ENCODE measurements at places on chromosomes 2 and 18.

DNA sequence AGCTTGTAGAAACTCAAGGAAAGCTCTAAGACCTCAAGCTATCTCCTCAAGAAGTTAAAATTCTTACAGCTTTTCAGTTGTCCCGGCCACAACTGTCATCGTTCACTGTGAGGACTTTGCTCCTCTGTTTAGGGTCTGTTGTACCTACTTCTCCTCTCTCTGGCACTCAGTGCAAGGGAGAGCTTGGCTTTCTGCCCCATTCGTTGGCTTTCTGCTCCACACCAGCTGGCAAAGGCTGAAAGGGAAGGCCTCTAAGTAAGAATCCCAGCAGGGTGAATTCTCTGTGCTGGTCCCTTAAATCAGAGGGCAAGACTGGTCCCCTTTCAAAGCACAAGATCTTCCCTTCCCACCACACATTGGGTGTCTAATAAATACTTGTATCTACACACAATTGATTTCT is 17.3 kb downstream of the ZBTB7C start:
- DNase-seq: no peak

DNA sequence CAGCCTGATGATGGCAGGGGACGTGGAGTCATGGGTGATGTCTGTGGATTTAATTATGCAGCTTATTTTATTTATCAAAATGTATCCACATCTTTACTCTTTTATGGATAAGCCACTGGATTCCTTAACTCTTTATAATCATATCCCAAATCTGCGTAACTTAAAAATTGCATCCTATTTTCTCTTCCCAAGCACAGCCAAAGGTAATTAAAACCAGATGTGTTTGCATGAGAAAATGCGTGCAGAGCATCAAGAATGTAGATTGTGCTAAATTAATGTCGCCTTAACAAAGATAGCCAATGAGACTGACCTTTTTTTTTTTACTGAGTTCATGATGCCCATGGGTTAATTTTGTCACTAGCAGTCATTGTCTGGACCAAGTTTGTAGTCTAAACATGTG is 10.0 kb downstream of the SH3RF3 start:
- DNase-seq: no peak

DNA sequence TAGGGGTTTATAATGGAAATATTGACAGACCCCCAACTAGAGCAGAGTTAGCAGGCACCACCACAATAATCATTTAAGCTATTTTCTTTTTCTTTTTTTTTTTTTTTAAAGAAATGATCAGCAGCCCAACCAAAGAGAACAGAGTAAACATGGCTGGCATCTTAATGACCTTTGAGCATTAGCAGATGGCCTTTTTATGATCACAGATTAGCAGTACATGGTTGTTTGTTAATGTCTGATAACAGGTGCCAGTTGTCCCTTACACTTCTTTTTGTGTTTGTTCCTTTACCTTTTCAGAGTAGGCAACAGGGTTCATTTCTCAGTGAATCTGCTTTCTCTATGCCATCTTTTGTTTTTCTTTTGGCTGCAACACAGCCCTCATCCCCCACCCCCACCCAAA is 747.0 kb downstream of the BCL11A start:
- DNase-seq: no peak

GRCh38 chr2:95734976-95735890 is 143.4 kb downstream of the TRIM43 start:
- DNase-seq: no peak

DNA sequence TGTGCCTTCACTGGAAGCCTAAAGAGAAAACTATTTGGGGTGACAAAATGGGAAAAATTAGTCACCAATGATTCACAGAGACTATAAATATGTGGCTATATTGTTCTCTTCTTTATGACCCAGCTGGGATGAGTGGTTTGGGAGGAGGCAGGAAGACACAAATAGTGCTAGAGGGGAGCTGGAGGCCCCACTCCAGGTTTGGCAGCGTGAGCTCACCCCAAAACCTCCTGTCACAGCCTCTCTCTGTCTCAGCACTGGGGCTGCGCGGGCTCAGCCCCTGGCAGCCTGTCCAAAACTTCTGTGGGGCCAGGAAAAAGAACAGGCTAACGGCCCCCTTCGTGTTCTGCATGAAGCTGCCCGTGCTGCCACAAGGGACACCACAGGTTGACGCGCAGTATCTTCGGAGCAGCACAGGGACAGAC is 73.2 kb upstream of the LCLAT1 start:
- no peak for DNase-seq

- DNase-seq: no peak
Observed at GRCh38 chr2:1024981-1025380, 74.3 kb downstream of the SNTG2 start.

- DNase-seq: no peak
Observed at GRCh38 chr2:239531456-239532241, 130.8 kb upstream of the HDAC4 start.

- DNase-seq: no peak
Observed at GRCh38 chr2:73746015-73746876, 9.1 kb upstream of the TPRKB start.

GRCh38 chr2:29010946-29011345 is 29.8 kb downstream of the TOGARAM2 start:
- DNase-seq: no peak

- DNase-seq: no peak
Observed at GRCh38 chr2:21251216-21251980, 127.6 kb downstream of the TDRD15 start.

- DNase-seq: no peak
Observed at GRCh38 chr2:40760071-40760666, 308.3 kb upstream of the SLC8A1 start.

GRCh38 chr2:68377137-68377780 is 12.2 kb downstream of the PLEK start:
- DNase-seq: no peak

DNA sequence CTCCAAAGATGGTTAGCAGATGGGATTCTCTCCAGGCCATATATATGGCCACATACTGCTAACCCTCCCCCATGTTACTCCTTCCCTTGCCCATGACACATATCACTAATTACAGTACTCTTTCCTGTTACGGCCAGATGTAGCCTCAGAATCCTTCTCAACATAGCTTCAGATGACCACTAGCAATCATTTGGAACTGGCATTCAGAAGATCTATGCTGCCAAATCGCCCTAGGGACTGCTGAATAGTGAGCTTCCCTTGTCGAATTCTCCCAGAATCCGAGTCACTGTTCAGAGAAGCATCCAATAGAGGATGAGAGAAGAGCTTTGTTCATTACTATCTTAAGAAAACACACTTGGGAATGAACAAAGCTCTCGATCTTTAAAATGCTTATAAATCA is 121.2 kb upstream of the TANK start:
- no peak for DNase-seq

DNA sequence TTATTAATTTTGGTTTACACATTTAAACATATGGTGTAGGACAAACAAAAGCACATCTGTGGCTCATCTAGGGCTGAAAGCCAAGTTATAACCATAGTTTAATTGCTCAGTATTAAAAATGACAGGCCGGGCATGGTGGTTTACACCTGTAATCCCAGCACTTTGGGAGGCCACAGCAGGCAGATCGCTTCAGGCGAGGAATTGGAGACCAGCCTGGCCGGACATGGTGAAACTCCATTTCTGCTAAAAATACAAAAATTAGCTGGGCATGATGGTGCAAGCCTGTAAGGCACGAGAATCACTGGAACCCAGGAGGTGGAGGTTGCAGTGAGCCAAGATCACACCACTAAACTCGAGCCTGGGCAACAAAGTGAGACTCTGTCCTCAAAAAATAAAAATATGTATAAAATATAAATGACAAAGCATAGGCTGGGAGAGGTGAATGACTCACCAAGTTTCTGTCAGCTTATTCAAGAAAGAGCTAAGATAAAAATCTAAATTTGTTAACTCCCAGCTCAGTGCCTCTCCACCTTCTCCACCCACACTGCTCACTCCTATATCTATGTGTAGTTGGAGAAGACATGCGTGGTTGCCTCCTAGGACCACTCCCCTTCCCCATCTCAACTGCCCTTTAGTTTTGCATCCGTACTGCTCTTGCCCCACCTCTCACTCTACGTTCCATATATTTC is 79.2 kb upstream of the PID1 start:
- DNase-seq: no peak

GRCh38 chr18:45666520-45666919 is 51.2 kb downstream of the SLC14A2 start:
- no peak for DNase-seq

DNA sequence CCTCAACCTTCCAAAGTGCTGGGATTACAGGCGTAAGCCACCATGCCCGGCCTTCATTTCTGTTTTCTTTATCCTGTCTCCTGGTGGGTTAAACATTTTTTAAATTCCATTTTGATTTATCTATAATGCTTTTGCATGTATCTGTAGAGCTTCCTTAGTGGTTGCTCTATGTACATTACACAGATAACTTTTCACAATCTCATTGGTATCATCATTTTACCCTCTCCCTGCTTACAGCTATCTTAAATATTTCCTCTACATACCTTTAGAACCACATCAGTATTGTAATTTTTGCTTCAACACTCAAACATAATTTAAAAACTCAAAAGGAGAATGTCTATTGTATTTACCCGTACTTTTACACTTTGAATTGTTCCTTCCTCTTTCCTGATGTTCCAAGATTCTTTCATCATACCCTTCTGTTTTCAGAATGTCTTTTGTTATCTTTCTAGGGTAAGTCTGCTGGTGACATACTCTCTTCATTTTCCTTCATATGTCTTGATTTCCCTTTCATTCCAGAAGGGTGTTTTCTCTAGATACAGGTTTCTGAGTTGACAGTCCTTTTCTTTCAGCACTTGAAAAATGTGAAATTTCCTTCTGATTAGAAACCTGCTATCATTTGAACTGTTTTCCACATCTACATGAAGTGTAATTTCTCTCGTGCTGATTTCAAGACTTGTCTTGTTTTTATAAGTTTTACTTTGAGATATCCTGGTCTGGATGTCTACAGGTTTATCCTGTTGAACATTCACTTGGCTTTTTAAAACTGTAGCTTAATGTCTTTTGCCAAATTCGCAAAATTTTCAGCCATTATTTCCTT is 21.9 kb downstream of the PPP3R1 start:
- no peak for DNase-seq

- DNase-seq: no peak
Observed at GRCh38 chr2:168216351-168217005, 30.9 kb downstream of the STK39 start.

DNA sequence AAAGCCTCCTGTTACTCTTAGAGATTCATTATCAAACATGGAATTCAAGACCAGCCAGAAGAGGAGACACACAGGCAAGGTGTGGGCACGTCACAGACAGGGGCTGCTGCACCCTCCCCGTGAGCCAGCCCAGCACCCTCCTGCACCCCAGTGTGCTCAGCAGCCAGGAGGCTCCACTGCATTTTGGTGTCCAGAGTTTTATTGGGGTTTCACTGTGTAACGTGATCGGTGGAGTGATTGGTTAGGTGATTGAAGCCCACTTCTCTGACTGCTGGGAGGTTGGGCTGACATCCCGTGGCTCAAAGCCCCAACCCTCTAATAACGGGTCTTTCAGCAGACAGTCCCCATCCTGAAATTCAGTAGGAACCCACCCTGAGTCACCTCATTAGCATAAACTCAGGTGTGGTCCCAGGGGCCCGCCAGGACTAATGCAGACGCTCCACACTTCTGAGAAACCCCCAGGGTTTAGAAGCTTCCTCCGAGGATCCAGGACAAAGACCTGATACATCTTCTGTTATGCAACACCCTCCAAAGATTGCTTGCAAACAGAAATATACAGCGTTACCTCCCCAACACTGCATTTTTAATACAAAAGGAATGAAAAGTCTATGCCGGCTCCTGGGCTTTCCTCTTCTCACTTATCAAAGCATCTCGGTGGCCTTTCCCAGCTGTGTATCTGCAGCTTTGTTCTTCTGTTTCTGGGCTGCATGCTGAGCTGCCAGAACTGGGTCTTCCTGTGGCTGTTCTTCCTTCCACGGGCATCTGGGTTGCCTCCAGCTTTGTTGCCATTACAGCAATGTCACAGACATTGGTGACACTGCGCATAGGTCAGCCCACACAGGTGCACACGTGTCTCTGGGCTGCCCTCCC is 43.7 kb upstream of the SNED1 start:
- peak; percentile 57 for DNase-seq

- DNase-seq: no peak
Observed at GRCh38 chr2:62410926-62411456, 95.0 kb downstream of the TMEM17 start.

DNA sequence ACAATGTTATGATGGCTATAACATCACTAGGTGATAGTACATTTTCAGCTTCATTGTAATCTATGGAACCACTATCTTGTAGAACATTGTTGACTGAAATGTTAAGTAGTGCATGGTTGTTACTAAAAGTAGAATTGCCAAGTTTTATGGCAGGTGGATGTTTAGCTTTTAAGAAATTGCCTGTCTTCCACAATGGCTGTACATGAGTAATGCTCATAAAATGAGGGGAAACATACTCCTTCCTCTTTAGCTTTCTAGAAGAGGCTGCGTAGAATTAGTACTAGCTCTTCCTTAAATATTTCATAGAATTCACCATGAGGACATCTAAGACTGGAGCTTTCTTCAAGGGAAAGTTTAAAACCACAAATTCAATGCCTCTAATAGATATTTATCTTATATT is 161.0 kb downstream of the TPGS2 start:
- DNase-seq: no peak

DNA sequence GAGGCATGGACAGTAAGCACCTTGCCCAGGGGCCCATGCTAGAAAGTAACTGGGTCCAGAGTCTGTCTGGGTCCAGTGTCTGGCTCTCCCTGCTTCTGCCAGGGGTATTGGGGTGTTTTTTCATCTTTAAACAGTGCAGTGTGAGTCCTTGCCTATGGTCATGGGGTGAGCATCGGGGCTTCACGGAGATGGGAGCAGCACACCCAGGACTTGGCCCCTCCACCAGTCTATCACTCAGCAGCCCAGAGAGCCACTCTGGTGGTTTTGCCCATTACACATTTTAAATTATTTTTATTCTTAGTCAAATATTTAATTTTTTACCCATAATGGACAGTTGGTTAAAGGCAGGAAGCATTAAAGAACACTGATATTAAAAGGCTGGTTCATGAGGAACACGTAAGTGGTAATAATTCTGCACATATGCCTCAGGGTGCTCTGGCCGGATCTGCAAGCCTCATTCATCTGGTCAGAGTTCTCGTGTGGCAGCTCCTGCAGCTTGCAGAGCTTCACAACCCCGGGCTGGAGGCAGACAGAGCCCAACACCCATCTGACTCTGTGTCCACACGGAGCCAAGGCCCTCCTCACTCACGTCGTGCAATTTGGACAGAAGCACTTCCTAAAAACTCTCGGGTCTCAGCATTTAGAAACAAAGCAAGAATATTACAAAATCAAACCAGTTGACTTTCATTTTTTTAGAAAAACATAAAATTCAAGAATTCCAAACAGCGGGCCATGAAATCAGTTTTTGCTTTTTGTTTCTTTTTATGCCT is 204.1 kb downstream of the CTIF start:
- peak; percentile 81 for DNase-seq

DNA sequence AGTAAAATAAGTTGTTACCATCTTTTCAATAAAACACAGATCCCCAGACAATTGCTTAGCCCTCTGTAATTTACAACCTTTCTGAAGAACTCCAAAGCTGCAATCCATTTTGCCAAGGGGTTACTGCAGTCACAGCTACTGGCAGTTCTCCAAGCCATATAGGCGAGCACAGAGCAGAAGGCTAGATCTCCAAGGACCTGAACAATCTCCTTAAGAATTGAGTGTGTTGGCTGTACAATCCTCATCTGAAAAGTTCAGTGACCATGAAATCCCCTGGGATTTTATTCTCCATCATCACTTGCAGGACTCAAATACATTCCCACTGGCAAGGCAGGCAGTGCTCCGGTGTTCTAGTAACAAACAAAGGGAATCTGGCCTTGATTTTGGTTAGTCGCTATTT is 103.9 kb upstream of the LRP1B start:
- no peak for DNase-seq
